NCI-H2107 (cell line): ENCODE measurements at places on chromosomes 3 and 15.

DNA sequence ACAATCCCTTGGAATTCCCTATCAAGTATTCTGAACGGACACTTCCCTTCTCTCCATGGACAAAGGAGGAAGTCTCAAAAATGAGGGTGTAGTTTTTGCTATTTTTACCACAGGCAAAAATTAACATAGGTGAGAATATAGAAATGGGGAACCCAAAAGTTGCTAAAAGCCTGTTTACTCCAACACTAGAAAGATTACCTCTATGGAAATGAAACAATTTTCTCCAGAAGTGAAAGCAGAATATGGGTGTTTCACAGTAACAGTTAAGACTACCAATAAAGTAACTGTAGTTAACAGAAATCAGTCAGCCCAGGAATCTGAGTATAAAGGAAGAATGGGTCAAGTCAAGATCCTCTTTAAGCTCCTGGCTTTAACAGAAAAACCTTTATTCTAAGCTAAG is 9.3 kb downstream of the TRA2B start:
- no peak for DNase-seq

GRCh38 chr3:45933591-45933990 is 9.7 kb upstream of the CXCR6 start:
- DNase-seq, result no peak

- no peak for DNase-seq
These were observed 4.1 kb downstream of the OR4F6 start for GRCh38 chr15:101807345-101807945.

DNA sequence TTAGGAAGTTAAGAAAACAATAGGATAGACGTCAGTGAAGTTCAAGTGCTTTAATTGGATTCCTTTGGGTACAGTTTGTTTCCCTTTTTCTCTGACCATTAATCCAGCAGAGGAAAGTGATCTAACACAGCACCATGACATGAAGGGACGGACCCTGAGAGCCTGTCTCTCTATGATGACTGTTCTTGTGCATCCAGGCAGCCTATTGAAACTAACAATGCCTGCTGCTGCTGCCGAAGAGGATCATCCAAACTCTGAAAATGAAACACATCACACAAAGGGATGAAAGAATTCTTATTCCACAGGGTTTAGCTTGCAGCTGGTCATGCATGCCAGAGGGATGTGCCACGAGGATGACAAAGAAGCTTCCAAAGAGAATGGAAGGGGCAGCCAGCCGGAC is 75.5 kb downstream of the ZBTB20 start:
- no peak for DNase-seq

DNA sequence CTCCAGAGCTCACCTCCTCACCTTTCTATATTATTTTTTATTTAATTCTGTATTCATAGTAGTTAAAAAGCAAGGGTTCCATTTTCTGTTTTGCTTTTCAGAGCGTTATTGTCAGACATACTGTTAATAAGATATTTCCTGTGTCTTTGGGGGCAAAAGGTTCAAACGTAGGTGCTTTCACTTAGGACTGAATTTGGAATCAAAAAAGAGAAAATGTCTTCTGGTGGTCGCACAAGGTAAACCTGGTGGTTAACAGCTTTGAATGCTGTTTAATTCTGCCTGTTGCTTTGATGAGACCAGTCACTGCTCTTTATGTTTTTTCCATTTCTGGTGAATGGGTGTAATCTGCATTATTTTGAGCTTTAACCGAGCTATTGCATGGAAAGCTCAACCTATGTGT is 212.5 kb downstream of the TCF12 start:
- DNase-seq, result no peak

- DNase-seq, result no peak
These were observed 181.3 kb downstream of the SNRPN start for GRCh38 chr15:25136119-25136518.

DNA sequence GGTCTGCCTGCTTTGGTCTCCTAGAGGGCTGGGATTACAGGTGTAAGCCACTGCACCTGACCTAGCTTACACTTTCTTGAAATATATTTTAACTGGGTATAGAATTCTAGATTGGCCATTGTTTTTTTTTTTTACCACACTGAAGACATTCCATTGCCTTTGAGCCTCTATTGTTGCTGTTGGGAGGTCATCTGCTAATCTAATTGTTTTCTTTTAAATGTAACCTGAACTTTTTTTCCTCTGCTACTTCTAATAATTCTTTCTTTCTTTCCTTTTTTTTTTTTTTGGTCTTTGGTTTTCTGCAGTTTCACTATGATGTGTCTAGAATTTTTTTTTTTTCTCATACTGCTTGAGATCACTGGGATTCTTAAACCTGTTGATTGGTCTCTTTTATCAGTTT is 28.1 kb downstream of the ERICH6 start:
- no peak for DNase-seq

GRCh38 chr15:74207652-74208440 is 5.3 kb upstream of the STRA6 start:
- DNase-seq, result no peak

DNA sequence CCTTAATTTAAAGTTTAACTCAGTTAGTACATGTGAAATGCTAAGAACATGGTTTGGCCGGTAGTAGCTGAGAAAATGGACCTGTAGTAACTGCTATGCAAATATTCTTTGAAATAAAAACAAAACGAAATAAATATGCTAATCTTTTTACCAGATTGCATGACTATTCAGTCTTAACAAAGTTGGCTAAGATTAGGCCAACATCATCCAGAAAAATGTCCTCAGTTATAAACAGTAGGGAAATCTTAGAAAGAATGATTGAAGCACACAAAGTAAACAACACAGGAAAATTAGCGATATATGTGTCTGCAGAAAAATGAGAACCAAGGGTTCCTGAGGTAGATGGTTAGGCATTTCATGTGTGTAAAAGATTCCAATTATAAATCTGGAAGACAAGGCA is 832.1 kb downstream of the TUSC7 start:
- no peak for DNase-seq

- DNase-seq, result peak; percentile 44
These were observed 16.4 kb upstream of the SLC35G2 start for GRCh38 chr3:136802481-136802996.

- no peak for DNase-seq
These were observed 14.6 kb upstream of the POLG start for GRCh38 chr15:89349206-89349558.

- DNase-seq, result no peak
These were observed 159.4 kb downstream of the SLCO3A1 start for GRCh38 chr15:92012881-92013280.

- no peak for DNase-seq
These were observed 4.3 kb upstream of the MANF start for GRCh38 chr3:51380601-51381332.

DNA sequence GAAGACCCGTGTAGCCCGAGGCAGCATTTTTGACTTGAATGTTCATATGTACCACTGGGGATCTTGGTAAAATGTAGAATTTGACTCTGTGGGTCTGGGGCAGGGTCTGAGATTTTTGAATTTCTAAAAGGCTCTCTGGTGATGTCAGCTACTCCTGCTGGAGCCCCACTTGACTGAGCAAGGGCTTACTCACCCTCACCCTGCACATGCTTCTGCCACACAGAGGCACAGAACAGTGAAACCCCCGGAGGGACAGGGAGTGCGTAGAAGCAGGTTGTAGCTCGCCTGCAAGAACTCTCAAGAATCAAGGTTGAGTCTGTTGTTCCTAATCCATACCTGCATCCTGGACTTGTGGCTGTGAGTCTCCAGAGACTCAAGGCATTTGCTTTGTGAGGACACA is 41.1 kb downstream of the SLCO3A1 start:
- no peak for DNase-seq

DNA sequence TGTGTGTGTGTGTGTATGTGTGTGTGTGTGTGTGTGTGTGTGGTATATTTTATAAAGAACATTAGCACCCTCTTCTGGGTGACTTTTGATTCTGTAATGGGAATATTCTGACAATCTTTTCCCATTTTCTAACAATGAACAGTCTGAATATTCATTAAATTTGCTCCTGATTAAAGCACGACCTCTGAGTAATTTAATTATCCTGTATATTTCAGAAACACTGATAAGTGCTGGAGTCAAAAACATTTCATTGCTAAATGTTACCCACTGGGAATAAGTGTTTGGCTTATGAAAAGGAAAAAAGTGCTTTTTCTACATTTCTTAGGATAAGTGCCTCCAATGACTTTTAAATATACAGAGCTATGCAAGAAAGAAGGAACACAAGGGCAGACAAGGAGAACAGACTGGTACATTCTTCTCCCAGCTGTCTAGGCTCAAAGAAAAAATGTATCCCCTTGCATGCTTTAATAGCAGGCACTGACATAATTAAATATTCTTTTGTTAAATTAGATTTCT is 32.3 kb upstream of the SYNPR start:
- DNase-seq, result no peak

GRCh38 chr3:55090746-55091145 is 162.9 kb upstream of the LRTM1 start:
- DNase-seq, result no peak

DNA sequence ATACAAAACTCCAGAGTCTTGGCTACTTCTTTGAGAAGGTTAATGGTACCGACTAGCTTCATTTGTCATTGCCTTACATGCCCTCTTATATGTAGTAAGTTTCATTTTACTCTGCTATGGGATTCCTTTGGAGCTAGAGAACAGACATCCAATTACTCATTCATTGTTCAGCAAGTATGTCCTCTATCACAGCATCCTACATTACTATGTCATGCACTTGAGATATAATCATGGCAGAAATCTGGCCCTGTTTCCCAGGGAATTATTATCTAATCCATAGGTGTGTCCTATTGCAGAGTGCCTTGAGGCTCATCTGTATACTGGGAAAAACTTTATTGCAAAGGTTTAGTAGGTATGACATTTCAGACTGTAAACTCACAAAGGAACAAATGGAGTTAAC is 333.1 kb upstream of the NECTIN3 start:
- no peak for DNase-seq

GRCh38 chr3:14151471-14152083 is 26.7 kb downstream of the TMEM43 start:
- DNase-seq, result no peak

GRCh38 chr15:89367485-89368451 is 33.1 kb upstream of the POLG start:
- no peak for DNase-seq

DNA sequence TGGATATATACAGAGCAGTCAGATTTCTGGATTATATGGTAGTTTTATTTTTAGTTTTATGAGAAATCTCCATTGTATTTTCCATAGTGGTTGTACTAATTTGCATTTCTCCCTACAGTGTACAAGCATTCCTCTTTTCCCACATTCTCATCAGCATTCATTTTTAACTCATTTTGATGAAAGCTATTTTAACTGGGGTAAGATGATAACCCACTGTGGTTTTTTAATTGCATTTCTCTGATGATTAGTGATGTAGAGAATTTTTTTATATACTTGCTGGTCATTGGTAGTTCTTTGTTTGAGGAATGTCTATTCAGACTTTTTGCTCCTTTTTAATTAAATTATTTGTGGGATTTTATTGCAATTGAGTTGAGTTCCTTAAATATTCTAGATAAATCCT is 903.6 kb downstream of the DIPK2A start:
- DNase-seq, result no peak

- no peak for DNase-seq
These were observed 22.9 kb downstream of the MBNL1 start for GRCh38 chr3:152291649-152292066.

DNA sequence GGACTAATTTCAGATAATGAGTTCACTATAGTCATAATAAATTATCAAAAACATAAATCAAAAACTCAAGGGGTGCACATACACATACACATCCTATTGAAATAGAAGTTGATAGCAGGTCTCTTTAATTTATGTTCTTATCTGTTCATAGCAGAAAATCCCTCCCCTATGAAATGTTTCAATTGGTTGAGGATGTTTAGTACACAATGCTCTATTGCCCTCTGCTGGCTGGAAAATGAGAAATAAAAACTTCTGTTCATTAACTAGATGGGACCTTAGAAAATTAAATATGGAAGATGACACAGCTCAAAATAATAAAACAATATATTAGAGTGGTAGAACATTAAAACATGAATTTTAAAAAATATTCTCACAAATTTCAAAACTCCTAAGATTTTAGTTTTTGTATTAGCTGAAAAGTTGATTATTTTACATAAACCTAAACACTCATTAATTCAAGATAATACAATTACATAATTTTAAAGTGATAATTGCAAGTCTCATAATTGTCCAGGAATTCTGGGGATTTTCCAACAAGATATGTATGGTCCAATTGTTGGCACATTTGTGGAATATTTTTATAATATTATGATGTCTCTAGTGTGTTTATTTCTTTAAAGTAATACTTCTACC is 735.0 kb downstream of the ROBO1 start:
- DNase-seq, result peak; percentile 42

DNA sequence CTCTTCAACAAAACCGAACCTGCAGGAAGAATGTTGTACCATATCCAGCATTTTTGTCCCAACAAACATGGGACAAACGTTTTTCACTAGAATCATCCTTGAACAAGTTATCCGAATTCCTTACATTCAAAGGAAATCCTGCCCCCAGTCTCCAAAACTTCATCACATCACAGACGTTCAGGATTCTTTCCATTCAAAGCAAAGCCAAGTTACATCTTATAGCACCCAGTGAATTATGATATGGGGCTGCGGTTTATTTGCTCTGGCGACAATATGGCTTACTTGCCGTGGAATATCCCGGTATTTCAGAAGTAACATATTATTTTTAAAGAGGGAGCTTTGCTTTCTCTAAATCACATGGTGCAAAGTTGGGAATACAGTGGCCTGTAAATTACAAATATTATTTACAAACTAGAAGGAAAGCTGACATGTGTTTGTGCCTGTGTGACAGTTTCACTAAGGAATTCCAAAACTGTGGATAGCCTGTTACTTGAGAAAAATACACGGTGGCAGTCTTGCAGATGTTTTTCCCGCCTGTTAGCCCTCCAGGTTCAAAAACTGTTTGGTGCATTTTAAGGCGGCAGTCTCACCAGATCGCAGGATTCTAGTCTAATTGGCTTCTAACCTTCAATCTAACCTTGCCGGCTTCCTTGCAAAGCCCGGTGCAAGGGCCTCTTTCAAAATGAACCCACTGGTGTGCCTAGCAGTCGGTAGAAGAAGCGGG is 736 bp upstream of the MBNL1 start:
- peak; percentile 58 for DNase-seq

DNA sequence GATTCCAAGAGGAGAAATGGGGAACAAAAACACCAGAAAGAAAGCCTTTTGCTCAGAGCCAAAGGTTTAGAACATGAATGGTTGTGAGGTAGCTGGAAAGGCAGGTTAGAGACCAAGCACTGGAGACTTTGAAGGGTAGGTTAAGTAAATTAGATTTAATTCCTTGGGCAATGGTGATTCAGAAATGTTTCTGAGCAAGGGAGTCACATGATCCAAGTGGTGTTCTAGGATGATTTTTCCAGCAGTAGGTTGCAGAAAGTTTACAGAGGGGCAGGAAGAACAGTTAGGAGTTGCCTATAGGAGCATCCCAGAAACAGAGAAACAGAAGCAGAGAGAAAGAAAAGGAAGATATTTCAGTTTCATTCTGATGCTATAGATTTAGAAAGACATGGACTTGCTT is 139.8 kb downstream of the WDR76 start:
- DNase-seq, result no peak

DNA sequence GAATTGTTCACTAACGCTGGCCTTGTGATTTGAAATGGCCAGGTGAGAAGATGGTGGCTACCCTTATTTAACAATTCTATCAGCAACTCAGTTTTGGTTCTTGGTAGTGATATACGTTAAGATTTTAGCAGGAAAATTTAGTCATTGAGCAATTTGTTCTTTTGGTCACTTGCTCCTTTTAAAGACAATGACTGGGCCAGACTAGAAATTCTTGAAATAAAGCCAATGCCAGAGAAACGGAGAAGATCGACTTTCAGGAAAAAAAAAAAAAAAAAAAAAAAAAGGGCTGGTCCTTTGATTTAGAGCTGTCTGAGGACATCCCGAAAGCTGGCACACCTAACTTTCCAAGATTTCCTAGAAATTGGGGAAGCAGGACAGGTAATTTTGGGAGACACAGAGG is 178.5 kb downstream of the FNDC3B start:
- no peak for DNase-seq
